ENCODE measurements at places on chromosomes 13 and 19.

- DNase-seq = no peak
Measured at GRCh38 chr13:65597839-65598818, 1632.0 kb downstream of the PCDH9 start.

DNA sequence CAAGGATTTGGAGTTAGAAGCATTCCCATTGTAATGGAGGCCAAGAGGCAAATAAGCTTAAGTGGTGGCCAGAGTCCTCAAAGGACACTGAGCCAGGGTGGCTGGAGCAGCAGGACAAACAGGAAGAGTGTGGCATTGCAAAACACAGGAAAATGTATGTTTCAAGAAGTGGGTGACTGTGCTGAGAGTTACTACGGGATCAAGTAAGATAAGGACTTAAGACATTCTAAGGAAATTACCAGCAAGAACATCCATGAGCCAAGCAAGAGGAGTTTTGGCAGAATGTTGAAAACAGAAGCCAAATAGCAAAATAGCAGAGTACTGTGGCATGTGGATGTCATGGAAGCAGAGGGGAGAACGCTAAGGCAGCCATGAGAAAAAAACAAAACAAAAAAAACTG, 104.2 kb downstream of the RAP2A start:
- DNase-seq = no peak

- no peak for DNase-seq
Measured at GRCh38 chr19:28498404-28498976, 714.5 kb downstream of the UQCRFS1 start.

- DNase-seq = no peak
Measured at GRCh38 chr19:32537580-32537979, 43.4 kb upstream of the PDCD5 start.

GRCh38 chr19:34382471-34382870, 17.5 kb downstream of the GPI start:
- DNase-seq = no peak

GRCh38 chr19:21508198-21508597, 2.8 kb downstream of the ZNF429 start:
- DNase-seq = no peak

DNA sequence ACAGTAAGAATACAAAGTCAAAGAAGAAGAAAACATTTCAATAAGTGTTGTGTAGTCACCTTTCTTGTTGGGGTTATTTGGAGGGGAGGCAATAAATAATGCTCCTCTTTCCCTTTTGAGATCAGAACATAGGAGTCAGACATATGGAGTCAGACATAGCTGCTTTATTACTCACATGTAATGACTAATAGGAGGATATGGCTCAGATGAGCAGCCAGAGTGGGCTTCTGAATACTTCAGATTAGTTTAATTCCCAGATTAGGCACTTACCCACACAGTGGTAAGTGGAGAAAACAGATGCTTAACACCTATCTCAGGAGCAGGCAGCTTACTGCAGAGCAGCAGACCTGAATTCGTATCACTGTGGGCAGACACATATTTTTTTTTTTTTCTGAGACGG, 31.7 kb upstream of the C1QTNF9B start:
- no peak for DNase-seq

DNA sequence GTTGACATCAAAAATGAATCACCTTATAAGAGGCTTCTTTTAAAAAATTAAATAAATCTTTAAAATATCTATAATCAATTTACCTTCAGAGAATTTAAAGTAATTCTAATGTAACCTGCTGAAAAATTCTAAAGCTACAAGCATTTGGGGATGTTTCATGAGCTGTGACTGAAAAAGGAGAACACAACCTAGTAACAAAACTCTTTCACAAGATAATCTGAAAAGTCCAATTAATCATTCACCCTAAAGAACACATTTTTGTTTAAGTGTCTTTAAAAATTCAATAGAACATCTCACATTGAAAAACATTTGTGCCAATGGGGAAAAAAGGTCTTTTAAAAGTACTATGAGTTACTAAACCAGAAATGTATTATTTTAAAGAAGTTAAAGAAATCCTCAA, 22.8 kb downstream of the KLF12 start:
- no peak for DNase-seq

DNA sequence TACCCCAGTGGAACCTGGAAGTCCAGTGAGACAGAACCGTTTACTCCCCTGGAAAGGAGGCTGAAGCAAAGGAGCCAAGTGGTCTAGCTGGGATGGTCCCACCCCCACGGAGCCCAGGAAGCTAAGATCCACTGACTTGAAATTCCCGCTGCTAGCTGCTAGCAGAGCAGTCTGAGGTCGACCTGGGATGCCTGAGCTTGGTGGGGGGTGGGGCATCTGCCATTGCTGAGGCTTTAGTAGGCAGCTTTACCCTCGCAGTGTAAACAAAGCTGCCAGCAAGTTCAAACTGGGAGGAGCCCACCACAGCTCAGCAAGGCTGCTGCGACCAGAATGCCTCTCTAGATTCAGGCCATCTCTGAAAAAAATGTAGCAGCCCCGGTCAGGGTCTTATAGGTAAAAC, 437.0 kb downstream of the SUCLA2 start:
- DNase-seq = no peak

DNA sequence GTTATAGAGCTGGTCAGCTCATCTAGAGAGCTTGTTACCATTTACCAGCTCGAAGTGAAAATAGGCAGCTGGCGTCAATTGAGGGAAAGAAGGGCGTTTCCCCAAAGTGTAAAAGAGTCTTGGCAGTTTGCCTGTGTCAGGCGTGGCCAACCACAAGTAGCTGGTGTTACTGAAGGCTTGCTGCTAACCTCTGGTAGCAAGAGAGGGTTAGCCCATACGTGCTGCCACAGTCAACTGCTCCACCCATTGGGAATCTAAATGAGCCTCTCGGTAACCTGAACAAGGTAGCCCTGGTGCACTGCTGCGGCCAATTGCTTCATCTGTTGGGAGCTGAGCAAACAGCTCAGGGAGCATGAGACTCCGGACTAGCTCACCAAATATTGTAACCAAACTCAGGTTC, 314.9 kb upstream of the SLITRK5 start:
- DNase-seq = no peak

DNA sequence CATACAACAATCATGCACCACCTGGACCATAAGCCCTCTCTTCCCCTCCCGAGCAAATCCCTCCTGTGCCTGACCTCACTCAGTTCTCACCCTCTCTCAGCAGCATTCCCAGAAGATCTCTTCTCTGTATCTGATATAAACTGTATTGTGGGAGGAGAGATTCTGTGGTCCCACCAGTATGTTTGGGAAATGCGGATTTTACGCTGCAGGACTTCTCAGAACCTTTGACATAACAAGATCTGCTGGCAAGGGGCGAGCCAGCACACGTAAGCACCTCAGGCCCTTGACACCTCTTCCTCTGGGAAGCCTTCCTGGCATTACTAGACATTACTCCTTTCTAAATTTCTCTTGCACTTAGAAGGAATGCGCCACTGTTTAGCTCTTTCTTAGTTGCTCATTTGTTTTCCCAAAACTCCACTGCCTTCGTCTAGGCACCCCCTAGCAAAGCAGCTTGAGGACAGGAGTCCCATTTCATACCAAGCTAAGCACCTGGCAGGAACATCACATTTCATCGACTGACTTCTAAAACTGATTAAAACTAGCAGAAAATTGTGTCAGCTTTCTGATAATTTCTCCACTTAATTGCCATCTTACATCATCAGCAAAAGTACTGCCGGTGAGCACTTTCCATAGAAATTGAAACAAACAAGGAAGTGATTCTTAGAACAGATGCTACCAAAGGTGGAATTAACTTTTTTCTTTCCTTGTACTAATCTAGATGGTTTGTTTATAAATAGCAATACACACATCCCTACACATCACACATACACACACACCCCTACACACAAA, 63.2 kb downstream of the CCDC70 start:
- DNase-seq = no peak

DNA sequence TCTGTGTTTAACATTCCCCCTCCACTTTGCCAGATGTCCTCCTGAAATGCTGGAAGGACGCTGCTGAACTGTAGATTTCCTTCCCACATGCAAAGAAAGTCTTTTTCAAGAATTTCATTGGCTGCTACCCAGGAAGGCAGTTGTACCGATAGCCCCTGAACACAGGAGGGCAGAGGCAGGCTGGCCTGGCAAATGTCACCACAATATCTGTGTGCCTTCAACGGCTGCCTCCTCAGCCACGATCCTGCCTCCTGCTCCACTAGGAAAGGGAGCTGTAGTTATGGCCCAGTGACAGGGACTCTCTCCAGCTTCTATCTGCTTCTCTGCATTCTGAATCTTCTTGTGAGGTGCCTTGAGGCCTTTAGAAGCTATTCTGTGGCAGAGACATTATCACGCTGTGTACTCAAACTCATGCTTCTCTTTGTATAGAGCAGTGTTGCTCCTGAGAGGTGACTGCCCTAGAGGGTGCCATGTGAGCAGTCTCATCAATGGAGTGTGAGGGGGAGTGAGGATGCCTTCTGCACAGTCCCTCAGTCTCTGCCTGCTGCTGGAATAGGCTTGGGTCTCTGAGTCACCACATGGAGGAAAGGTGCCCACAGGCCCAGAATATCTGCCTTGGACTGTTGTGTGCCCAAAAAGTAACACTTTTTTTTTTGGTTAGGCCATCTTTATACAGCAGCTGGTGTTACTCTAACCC, 279.8 kb downstream of the DNAJC15 start:
- no peak for DNase-seq

GRCh38 chr19:35231956-35232645, 3.6 kb upstream of the FAM187B start:
- DNase-seq = no peak

- no peak for DNase-seq
Measured at GRCh38 chr13:113931841-113932459, 41.9 kb downstream of the C13orf46 start.

DNA sequence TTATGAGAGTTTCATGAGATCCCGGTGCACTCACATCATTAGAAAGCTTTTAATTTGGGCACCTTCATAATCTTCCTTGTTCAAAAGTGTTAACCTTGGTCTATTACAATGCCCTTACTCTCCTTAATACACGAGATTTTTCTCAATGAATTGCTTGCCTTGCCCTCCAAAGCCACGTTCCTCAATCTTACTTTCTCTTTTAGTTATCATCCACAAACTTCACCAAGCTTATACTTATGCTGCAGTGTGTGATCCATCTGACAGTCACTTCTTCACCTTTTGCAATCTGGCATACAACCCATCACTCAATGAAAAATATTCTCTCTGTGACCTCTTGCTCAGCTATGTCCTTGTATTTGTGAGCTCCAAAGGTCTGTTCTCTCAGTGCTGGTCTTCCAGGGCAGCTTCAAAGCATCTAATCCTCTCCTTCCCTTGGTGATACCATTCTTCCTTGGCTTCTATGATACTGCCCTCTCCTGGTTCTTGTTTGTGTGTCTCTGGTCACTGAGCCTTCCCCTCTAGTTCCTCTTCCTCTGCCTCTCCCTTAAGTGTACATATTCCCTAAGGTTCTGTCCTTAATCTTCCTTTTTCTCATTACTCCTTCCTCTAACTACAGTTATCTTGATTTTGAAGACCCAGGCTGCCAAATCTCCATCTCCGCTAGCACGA, 202.2 kb upstream of the STARD13 start:
- DNase-seq = peak; percentile 26

DNA sequence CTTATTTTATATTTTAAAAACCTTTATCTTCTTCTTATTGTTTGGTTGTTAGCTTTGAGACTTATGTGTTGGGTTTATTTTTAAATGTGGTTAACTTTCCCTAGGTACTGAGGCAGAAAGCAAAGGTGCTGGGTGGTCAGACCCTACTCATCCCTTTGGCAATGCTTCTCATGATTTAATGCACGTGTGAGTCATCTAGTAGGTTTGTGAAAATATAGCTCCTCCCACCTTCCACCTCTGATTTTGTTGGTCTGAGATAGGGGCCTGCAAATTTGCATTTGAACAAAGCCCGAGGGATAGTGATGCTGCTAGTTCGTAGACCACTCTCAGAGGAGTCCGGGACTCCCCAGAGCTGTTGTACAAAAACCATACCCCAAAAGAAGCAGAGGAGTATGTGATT, 771.3 kb upstream of the ARGLU1 start:
- no peak for DNase-seq

GRCh38 chr19:36526581-36526980, 1.5 kb downstream of the ZNF260 start:
- no peak for DNase-seq

DNA sequence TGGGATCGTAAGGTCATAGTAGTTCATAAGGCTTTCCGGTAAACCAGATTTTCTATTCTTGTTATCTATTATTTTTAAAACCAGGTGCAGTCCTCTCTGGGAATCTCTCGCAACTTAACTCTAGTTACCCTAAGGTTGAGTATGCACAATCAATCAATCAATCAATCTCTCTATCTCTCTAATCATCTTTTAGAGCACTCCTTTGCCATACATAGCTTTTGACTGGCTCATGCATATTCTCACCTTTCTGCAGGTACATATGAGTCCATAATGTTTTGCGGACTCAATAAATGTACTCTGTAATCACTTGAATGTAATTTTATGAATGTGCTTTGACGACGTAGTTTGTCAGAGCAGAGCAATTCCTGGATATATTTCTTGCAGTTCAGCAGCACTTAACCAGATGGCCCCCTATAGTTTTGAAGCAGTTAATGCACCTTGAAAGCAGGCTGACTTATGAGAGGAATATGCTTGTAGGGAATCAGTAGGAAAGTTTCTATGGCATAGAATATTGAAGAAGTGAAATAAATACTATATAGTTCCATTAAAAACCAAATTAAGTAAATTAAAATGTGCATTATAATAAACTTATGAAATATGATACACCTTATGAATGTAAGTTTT, 524.7 kb downstream of the GPC5 start:
- DNase-seq = no peak

DNA sequence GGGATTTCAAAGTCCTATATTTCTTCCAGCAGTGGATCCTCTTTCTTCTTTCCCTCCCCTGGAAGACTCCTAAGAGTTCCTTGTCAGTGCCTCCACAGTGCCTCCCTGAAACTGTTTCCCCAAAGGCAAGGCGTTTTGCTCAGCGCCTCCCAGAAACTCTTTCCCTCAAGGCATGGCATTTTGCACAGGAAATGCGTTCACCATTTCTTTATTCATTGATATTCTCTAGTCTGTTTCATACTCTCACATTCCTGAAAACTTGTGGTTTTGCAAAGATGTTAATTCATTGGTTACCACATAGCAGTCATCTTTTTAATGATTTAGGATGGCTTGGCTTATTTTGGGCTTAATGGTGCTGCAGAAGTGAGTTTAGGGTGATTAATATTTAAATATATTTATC, 177.3 kb upstream of the SLC10A2 start:
- no peak for DNase-seq

DNA sequence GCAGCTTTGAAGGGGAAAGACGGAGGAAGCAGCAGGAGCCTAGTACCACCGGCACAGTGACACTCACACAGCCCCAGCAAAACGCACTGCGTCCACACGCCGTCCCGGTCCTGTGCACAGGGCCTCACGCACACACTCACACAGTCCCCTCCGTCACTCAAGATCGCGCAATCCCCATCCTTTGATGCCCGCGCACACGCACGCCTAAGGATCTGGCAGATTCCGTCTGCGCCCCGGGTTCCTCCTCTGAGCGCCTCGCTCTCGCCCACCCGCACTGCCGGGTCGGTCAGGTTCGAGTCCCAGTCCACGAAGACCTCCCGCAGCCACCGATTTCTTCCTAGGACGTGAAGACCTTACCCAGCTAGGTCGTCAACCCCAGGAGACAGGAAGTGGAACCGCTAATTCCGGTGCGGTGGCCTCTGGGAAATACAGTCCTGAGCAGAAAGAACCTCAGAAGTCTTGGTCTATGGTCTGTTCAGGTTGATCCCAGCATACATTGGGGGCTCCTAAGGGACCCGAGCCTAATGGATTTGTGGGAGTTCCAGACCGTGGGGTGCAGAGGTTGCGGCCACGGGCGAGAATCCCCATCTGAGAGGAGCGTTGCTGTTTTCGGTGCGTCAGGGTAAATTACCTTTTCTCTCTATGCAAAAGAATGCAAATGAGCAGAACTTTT, at the start of gene ZNF780B:
TSS of gene ZNF780B (minus strand) at position 400 of the 673 bp plus-strand sequence. CDS start 5,899 bp downstream, outside the sequence.
- DNase-seq = peak; percentile 82

GRCh38 chr13:40514802-40515201, 151.6 kb downstream of the FOXO1 start:
- DNase-seq = no peak

Measured in B cell (primary cell).